Panc1 (cell line): ENCODE measurements at places on chromosomes 4 and X. TPM values are rescaled to one million over a fixed set of nuclear protein-coding genes. Genes with fewer than 3 reads are reported as not detected.

Gene DCHS2
- total RNA-seq = not detected

Gene CSN1S1
- total RNA-seq = not detected

DNA sequence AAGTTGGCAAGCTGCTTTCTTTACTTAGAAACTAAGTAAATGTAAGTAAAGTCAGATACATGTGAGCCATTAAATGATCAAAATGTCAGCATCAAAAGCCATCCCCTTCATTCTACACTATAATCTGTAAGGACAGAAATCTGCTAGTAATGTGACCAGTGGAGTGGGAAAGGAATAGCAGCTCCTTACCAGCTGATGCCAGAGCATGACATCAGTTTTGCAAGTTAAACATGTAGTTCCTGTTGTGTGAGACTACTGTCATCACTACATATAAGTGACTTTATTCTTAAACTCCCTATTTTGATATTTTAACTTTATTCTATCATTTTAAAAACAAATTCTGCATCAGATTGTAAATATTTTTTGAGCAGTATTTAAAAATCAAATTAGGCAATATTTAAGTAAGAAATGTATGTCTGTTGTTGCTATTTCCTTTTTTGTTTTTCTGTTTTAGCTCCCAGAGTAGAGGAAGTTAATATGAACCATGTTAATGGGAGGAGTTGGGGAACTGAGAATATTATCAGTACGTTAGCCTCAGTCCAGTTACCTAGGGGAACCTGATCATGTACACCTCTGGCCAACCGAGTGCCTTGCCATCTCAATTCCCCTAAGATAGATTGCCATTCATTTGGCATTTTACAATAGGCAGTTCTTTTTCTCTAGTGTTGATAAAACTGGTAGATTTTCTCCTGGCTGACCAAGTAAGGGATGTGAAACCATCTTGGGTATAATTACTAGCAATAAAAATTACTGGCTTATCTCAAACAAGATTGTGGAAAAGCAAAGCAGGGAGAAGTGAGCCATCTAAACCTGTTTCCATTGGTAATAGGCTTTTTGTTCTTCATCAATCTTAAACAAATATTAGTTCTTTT is 34.7 kb downstream of the CCNI start:
- no peak for DNase-seq

Gene SLC39A8
- 1.4 TPM for total RNA-seq

DNA sequence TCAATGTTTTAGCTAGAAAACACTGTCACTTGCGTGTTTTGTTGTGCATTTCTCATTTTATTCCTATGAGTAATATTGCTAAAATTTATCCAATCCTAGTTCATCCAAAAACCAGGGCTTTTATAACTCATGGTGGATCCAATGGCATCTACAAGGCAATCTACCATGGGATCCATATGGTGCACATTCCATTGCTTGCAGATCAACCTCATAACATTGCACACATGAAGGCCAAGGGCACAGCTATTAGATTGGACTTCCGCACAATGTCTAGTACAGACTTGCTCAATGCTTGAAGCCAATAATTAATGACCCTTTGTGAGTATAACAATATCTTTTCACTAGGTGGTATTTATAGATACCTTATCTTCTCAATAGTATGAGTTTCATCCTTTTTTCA is 57.2 kb upstream of the UGT2B7 start:
- DNase-seq = no peak

Gene NXF2
- total RNA-seq = not detected

- no peak for DNase-seq
Measured at GRCh38 chr4:72566464-72566972, 2.5 kb downstream of the ADAMTS3 start.

- no peak for DNase-seq
Measured at GRCh38 chr4:184359888-184360287, 114.5 kb downstream of the IRF2 start.

DNA sequence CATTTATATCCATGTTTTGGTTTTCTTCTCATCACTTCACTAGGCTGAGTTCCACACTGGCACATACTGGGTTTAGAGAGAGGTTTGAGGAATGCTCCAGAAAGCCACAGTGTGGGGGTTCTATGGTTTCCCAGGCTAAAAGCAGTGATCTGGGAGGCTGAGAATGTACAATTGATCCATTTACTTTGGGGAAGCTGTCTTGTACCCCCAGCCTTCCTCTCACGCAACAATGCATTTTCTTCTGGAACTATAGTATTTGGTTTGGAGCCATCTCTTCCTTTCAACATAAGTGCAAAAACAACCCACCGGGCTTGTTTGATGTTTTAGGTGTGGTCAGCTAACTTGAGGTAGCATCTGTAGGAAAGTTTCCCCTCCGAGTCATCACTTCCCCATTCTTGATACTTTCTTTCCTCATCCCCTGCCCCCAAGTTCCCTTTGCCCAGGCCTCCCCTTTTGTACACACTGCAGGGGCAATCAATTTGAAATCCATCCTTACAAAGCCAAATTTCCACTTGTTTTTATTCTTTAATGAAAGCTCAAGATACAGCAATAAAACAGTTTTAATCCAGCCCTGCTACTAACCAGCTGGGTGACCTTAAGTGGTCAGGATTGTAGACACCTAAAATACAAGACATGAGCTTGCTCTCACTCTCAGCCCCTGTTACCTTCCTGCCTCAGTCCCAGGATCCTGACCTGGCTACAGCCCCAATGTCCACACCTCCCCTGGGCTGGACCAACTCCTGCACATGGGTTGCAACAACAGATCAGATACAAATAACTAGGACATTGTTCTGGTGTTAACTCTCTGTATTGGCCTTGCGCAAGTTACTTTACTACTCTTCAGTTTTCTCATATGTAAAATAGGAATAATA is 109.2 kb downstream of the FHDC1 start:
- DNase-seq = no peak

Gene RAB40AL
- total RNA-seq = 0.44 TPM

- DNase-seq = no peak
Measured at GRCh38 chrX:37424000-37424429, 74.9 kb downstream of the PRRG1 start.

GRCh38 chr4:3208826-3209225 is 40.1 kb upstream of the MSANTD1 start:
- DNase-seq = no peak
